ENCODE measurements at places on chromosomes 12 and 14.

DNA sequence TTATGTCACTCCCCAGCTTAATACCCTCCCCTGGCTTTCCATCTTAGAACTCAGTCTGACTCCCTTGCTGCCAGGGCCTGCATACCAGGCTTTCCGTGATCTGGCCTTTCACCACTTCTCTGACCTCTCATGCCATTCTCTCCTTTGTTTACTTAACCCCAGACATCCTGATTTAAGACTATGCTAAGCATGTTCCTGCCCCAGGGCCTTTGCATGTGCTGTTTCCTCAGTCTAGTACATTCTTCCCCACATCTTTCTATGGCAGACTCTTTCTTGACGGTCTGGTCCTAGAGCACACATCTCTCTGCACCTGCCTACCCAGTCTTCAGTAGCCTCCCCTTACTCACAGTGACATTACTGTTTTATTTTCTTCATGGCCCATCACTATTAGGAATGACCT is 42.2 kb downstream of the PLXNC1 start:
- DNase-seq = no peak

GRCh38 chr14:90784621-90785270 is 31.5 kb downstream of the TTC7B start:
- DNase-seq = no peak

DNA sequence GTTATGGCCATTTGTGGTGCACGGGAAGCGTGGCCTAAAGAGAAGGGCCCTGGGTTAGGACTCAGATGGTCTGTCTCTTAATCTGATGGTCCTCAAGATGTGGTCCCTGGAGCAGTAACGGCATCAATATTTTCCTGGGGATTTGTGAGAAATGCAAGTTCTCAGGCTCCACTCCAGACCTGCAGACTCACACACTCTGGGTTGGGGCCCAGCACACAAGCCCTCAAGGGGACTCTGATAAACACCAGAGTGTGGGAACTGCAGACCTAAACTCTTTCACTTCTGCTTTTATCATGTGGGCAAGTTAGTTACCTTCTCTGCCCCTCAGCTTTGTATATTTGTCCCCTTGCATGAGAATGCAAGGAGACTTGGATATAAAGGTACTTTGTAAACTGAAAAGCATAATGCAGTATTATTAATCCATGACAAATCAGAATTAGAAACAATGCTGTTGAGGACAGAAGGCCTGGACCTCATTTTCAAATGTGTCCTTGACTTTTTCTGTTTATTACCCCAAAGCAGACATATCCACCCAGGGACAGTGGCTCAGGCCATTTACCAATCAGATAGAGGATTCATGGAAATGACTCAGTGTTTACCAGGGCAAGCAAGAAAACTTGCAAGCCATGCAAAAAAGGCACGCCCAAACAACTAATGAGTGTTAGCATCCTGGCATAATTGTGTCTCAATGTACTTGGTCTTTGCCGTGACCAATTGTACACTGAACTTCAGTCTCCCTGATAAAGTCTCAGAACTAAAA is 157.0 kb downstream of the ASCL1 start:
- no peak for DNase-seq

DNA sequence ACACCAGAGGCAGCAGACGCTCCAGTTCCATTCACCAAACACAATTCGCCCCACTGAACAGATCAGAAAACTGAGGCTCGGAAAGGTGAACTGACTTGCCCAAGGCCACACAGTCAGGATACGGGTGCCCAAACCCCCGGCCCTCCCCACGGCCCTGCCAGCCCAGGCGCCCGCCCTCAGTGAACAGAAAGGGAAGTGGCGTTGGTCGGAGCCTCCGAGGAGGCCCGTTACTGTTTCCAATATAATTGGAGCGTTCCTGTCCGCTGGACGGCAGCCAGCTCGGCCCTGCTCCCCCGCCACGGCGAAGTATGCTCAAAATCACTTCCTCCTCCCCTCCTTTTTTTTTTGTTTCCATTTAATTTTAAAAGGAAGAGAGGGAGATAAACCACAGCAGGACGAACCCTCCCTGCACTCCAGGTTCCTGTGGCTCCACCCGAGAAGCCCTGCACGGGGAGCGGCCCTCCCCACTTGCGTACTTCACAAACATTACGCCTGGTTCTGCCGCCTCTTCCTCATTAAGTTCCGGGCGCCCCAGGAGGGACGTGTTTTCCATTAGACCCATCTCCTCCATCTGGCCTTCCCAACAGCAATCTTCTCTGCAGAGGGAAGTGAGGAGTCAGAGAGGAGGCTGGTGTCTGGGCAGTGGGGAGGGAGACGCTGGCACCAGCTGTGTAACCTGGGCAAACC is 61.1 kb downstream of the NCOR2 start:
- no peak for DNase-seq

DNA sequence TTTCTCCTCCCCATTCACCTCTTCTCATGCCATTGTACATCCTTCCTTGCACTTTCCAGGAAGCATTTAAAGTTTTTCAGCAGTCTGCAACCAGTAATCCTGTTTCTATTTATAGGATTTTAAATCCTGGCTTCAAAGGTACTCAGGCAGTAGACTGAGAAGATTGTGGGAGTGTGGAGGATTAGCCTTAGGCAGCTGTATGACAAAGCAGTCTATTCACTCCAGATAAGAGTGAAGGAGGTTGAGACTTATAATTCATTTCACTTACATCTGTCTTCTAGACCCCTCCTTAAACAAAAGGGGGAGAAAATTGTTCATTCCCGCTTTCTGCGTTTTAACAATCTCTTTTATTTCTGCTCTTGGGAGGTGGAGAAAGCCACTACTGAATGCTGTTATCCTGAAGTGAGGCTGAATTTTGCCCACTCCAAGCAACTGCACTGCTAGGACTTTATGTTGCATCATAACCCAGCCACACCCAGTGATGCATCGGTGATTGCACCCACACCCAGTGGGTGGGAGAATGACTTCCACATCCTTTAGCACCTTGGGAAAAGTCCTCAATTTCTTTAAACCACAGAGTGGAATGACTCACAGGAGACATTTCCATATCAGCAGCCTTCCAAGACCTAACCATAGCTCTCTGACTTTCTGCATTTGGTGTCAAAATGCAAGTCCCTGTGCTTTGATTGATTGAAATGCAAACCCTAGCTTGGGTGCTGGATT is 382.5 kb upstream of the ATP2B1 start:
- DNase-seq = peak; percentile 88

- DNase-seq = no peak
These were observed 37.7 kb downstream of the PPFIBP1 start for GRCh38 chr12:27561535-27562350.

DNA sequence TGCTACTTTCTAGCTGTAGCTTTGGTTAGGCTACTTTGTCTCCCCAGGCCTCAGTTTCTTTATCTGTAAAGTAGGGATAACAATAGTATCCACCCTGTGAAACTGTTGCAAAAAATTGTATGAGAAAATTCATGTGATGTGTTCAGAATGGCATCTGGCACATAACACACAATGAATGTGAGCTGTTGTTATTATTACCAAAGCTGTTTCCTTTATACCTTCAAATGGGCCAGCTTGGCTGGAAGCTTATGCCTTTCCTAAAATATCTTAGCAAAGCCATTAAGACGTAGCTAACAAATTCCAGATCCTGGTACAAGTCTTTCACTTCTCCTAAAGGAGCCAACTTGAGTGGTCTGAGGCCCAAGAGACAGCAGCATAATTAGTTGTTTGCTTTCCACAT is 25.2 kb upstream of the MANSC4 start:
- no peak for DNase-seq

DNA sequence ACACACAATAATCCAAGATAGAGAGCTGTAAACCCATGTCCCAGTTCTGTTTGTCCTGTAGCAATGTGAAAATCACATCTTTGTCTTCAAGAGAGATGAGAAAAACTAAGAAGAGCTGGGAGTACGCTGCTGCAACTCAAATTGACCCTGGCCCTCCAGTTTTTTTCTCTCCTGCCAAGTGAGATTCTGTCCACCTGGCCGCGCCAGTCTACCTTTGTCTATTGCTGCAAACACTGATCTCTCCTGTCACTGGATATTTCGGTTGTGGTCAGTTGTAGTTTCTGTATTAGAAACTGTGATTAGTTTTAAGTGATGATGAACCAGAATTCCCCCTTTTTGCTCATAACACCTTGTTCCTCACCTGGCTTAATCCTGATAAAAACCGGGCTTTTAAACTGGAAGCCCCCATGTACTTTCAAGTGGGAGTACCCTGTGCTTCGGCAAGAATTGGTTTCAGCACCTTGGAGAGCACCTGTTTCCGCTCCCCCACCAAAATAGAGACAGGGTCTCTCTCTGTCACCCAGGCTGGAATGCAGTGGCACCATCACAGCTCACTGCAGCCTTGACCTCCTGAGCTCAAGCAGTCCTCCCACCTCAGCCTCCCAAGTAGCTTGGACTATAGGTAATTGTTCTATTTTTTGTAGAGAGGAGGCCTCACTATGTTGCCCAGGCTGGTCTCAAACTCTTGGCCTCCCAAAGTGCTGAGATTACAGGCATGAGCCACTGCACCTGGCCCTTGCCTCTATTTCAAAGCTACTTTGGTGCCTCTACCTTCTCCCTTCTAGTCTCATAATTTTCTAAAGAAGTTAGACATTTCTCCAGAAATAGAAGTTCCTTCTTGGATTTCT is 156.8 kb downstream of the PHETA1 start:
- DNase-seq = no peak

DNA sequence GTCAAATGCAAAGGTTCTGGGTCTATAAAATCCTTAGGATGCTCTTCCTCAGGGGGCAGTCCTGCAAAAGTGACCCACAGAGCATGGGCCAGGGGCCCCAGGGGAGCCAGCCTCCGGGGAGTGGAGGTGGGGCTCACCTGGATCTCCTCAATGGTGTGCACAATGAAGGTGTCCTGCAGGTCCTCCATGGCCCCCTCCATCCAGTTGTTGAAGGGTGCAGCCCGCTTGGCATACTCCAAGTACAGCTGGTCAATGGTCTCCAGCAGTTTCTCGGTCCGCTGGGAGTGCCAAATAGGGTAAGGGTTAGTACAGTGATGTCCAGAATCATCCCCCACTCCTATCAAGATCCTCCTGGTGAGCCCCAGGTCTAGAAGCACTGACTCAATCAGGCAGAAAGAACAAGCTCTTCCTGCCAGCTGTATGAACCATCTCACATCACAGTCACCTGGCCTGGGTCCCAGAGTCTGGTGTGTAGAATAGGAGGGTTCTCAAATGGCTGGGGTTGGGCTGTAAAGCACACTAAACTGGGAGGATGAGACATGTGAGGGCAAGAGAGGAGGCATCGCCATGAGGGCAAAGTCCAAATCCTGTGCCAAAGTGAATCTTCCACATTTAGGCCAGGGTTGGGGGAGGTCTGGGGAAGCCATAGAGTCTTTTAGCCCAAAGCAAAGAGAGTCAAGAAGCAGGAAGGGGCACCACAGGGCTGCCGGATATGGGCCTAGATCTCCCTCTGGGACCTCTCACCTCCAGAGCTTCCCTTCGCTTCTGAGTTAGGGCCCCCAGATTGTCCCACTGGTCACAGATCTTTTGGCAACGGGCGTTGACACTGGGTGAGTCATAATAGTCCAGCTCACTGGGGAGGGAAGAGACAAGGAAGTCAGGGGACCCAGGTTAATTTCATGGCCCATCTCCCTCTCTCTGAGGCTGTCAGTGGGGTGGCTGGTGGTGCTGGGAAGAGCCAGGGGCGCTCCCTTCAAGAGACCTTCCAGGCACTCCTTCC is 91.5 kb upstream of the ZFP36L1 start:
- peak; percentile 75 for DNase-seq

- DNase-seq = no peak
These were observed 19.9 kb upstream of the NEDD1 start for GRCh38 chr12:96886998-96887677.

DNA sequence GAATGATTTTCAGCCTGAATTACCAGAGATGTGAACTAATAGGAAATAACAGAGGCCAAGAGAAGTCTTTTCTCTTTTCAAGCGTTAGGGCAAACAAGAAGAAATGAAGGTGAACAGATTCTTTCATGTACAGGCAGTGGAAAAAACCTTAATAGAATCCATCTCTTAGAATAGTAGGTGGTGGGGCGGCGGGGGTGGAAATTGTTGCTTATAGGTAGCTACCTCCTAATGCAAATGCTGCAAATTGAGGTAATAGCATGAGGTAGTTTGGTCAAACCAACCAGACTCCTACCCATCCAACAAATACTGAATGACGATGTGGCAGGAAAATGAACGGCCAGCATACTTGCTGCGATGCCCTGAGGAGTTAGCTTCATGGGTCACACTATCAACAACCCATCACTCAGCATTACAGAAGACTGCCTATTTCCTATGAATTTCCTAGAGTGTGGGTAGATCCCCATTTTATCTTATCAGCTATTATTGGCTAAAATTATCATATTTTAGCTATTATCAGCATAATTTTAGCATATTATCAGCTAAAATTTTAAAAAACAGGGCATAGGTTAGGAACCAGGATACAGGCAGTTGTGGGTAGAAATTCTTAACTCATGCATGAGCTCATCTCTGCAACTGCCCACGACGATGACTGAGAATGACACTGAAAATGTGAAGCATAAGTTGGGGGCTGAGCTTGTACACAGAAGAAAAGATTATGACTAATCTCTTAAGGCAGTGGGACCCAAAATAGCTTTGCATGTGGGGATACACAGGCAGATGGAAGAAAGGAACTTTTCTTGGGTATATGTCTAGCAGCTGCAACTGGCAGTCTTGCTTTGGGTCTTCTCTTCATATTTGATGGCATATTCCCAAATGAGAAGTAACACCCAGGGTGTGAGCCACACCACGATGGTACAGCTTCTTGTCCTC is 68.7 kb downstream of the NIN start:
- no peak for DNase-seq

DNA sequence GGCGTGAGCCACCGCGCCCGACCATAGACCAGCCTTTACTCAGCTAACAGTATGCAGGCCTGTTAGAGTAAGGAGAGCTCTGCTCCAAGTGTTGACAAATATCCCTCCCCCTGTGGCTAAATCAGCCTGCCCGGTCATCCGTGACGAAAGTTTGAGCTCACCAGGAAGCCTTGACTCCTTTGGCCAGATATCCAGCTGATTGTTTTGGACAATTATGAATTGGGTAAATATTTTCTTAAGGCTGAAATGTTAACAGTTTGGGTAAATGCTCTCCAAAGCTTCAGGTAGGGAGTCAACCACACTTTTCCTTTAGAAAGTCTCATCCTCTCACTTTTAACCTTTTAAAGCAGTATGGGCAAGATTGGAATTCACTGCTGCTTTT is 157.9 kb downstream of the PAWR start:
- DNase-seq = no peak

- DNase-seq = no peak
These were observed 26.4 kb downstream of the ARG2 start for GRCh38 chr14:67646131-67646530.

GRCh38 chr12:131699434-131699833 is 11.5 kb upstream of the SFSWAP start:
- no peak for DNase-seq

- DNase-seq = no peak
These were observed 707.8 kb downstream of the FLRT2 start for GRCh38 chr14:86237733-86238132.

GRCh38 chr12:98403936-98404335 is 111.5 kb upstream of the TMPO start:
- no peak for DNase-seq

- peak; percentile 67 for DNase-seq
These were observed 877.0 kb upstream of the TMEM132C start for GRCh38 chr12:127389923-127390322.

DNA sequence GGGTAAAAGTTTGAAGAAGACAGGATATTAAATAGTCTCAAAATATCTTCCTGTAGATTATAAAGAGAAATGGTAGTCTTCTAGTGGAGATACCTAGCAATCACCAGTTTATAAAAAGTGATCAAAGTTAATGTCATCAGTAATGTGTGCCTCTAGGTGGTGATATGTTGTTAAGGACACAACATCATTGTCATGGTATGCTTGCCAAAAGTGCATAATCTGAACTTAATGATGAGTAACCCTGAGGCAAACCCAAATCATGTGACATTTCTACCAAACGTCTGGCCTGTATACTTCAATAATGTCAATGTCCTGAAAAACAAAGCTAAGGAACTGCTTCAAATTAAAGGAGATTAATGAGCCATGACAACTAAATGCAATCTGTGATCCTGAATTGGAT is 214.7 kb downstream of the PHLDA1 start:
- peak; percentile 48 for DNase-seq

Measured in SW480 (cell line).